ENCODE measurements at places on chromosomes 6 and 20.

GRCh38 chr6:424741-425417 is 33.3 kb downstream of the IRF4 start:
- no peak for DNase-seq

GRCh38 chr6:139591075-139591865 is 216.8 kb upstream of the CITED2 start:
- no peak for DNase-seq

DNA sequence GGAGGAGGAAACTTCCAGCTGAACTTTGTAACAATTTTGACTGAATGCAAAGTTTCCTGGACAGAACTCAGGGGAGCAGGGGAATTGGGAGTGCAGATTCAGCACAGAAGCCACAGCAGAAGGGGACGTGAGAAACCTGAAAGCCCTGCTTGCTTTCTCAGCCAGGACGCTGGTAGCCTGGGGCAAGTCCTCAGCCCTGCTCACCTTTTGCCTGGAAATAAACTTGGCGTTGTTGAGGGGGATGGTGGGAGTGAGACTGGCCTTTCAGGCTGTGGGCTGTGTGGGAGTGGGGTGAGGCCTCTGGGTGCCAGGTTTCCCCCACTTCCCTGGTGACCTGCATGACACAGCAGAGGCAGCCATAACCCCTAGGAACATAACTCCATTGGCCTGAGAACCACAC is 238.1 kb upstream of the HS3ST5 start:
- no peak for DNase-seq

DNA sequence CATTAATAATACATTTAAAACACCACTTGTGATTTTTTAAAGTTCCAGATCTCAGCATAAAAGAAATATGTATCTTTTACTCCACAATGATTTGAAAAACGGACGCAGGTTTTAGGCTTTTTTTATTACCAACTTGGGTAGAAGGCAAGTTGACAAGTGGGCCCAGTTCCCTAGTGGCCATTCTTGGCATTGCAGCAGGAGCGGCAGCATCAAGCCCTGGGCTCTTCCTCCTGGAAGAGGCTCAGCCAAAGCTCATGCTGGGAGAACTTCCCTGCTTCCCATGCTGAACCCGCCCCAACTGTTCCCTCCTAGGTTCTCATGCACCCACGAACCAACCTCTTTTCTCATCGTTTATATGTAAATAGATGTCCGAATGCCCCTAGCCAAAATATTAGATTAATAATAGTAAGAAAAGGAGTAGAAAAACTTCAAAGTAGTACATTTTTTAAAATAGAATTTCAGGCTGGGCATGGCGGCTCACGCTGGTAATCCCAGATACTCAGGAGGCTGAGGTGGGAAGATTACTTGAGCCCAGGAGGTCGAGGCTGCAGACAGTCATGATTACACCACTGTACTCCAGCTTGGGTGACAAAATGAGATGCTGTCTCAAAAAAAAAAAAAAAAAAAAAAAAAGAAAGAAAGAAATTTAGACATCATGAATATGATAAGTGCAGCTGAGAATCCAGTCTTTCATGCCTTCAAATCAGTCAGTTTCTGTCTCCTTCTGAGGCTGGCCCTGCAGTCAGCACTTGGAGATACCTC is 18.2 kb upstream of the MYB start:
- DNase-seq, result no peak

DNA sequence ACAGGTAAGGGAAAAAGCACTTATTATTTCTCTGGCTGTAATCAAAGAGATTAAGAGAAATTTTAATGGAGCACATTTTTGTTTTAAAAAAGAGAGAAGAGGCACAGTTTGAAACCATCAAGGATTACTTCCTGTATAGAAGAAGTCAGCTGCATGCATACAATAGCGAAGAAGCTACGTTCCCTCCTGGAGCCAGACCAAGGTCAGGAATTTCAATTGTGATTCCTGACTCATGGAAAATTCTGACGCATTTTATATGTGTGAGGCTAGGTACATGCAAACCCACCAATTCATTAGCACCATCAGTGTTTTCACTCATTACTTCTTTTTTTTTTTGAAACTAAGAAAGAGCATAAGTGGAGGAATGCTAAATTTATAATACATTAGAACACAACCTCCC is 232.7 kb upstream of the SGK1 start:
- no peak for DNase-seq

DNA sequence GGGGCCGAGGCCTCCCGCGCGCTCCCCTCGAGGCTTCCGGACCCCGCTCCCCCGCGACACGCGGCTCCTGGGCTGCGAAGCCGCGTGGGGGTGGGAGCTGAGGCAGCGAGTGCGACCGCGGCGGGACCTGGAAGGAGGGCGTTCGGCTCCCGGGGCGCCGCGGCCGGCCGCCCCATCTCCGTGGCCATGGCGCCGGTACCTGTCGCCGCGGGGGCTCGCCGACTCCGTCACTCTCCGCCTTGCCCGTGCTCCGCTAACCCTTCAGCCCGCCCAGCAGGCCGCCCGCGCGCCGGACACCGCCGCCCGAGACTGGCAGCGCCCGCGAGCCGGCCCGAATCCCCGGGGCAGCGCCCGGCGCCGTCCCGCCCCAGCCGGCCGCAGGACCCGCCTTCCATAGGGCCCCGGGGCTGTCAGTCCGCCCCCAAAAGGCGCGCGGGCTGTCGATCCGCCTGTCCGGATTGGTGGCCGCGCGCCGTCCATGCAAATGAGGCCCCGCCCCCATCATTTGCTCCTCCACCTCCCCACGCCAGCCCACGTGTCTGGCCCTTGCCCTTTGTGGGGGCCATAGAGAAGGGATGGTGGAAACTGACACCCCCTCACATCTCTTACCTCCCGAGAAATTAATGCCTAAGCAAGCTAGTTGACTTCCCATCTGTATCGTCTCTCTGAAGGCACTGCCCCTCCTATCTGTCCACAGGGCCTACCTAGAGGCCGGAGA is at the start of gene FKBP5:
Gene FKBP5, minus strand, starts transcription at position 311 of the 718 bp plus-strand sequence. CDS start 46,091 bp downstream, outside the sequence.
- DNase-seq, result peak; percentile 86

DNA sequence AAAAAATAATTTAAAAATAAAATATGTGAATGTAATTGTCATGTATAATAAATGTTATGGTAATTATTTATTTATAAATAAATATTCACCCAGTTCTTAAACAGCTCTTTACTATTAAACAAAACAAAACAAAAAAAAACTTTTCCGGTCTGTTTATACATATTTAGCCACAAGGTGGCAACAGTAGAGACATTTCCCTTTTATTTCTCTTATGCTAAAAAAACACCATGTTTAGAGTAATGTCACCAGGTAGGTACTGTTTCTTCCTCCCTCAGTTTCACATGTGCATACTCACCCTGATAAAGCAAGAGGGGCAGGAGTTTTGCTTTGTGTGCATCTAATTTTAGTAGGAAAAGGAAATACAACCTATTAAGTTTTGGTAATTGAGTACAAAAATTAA is 610.4 kb upstream of the IMPG1 start:
- no peak for DNase-seq

DNA sequence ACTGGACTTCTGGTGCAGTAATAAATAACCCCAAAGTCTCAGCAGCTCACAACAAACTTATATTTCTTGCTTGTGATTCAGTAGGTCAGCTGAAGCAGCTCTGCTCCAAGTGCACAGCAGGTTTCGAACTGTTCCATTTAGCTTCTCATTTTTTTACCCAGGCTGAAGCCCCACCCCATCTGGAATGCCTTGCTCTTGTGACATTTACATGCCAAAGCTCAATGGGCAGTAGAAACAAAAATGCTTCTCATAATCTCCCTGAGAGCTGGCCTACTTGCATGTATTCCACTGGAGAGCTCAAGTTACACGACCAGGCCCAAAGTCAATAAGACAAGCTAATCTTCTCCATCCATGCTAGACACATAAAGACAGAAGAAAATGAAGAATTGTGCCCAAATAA is 165.2 kb downstream of the HAO1 start:
- DNase-seq, result no peak

- no peak for DNase-seq
Observed at GRCh38 chr6:112202639-112203341, 51.6 kb downstream of the LAMA4 start.

GRCh38 chr6:133855991-133856370 is 32.9 kb upstream of the TCF21 start:
- no peak for DNase-seq

DNA sequence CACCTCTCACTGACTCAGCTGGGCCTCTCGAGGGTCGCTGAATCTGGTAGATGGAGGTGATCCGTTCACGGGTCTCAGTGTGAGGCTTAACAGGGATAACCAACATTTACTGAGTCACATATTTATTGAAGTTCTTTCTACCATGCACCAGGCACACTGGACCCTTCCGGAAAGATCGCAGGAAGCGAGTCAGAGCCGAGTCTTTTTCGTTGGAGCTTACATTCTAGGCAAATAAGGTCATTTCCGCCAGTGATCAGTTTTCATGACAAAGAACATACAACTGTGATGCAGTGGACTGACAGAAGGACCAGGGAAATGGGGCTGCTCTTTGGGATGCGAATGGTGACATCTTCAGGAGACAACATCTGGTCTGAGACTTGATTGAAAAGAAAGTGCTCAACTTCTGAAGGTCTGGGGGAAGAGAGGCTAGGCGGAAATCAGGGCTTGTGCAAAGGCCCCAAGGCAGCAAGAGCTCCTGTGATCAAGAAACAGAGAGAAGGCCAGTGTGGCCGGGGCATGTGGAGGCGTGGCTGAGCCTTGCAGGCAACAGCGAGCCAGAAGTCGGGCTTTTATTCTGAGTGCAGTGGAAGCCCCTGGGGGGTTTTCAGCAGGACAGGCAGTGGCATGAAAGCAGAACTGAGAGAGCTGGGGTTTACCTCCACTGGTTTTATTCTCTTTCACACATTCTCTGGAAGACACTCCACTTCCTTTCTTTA is 56.7 kb downstream of the APCDD1L start:
- no peak for DNase-seq

DNA sequence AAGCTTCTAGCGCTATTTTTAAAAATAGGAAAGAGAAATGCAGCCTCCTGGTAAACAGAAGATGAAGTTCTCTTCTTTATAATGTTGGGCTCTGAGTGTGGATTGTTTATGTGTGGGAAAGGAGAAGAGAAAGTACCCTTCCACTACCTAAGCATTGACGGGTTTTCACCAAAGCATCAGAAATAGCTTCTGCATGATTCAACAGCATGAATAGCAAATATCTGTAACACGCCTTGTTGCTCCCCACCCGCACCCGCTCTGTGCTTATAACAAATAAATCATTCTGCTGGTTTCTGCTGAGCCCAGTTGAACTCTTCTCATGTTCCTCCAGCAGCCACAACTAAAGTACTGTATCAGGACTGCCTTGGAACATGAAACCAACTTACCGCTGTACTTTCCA is 20.7 kb downstream of the TXLNB start:
- DNase-seq, result no peak

GRCh38 chr20:57281900-57282299 is 15.5 kb upstream of the BMP7 start:
- DNase-seq, result no peak

DNA sequence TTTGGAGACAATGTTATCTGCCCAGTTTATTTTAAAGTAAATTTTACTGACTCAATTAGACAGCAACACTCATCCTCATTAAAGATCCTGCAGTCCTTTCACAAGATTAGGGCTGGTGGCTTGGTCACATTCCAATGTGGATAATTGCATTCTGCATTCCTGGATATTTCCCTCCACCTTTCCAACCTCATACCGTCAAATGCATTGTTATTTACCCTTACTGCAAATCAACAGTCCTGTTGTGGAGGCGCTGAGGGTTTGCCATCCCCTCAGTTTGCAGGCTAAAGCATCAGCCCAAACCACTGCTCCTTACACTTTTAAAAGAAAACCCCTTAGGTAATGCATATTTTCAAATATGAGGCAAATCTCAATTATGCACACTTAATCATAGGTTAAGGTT is 5.4 kb downstream of the CITED2 start:
- DNase-seq, result no peak

DNA sequence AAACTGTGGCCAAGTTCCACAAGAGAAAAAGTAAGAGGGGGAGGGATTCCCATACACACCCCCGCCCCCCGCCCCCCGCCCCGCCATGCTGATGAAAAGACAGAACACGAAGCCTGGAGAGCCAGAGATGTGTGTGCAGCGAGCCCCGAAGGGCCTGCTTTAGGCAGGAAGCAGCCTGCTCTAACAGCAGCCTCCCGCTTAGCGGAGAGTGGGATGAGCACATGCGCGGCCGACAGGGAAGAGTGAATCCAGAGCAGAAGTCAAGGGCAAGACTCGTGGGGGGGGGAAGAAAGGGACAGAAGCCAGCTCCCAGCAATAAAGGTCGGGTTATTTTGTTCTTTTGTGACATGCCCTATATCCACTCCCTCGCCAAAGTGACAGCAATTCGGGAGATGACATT is 67.2 kb upstream of the PTGIS start:
- DNase-seq, result no peak

DNA sequence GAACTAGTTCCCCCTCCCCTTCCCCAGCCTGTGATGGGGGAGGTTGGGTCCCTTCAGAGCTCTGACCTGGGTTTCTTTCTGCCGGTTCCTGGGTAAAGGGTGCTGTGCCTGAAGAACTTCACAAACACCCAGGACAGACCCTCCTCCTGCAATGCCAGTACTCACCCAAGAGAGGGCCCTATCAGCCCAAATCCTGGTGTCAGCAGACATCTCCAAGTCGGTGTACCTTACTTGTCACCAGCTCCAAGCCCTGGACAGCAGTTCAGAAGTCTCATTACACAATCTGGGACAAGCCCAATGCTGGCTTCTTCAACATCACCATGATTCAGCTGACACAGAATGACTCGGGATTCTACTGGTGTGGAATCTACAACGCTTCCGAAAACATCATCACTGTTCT is 467 bp downstream of the TREML4 start:
- DNase-seq, result no peak

DNA sequence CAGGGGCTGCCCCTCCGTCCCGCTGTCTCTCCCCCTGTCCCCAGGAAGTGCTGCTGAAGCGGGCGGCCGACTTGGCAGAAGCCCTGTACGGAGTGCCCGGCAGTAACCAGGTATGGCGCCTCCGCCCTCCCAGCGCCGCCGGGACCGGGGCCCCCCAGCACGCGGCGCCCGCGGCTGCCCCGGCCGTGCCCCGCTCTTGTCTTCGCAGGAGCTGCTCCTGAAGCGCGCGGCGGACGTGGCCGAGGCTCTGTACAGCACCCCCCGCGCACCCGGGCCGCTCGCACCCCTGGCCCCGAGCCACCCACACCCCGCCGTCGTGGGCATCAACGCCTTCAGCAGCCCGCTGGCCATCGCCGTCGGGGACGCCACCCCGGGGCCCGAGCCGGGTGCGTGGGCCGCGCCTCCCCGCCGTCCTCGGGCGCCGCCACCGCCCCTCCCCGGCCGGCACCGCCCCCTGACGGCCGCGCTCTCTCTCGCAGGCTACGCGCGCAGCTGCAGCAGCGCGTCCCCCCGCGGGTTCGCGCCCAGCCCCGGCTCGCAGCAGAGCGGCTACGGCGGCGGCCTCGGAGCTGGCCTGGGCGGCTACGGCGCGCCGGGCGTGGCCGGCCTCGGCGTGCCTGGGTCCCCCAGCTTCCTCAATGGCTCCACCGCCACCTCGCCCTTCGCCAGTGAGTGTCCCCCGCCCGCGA is 48.4 kb downstream of the CPXM1 start:
- DNase-seq, result no peak

- DNase-seq, result peak; percentile 33
Observed at GRCh38 chr6:169251371-169251802, 2.3 kb downstream of the THBS2 start.

- no peak for DNase-seq
Observed at GRCh38 chr6:136592930-136593673, 42.9 kb upstream of the MAP7 start.
